ENCODE measurements at places on chromosomes 5 and 9.

DNA sequence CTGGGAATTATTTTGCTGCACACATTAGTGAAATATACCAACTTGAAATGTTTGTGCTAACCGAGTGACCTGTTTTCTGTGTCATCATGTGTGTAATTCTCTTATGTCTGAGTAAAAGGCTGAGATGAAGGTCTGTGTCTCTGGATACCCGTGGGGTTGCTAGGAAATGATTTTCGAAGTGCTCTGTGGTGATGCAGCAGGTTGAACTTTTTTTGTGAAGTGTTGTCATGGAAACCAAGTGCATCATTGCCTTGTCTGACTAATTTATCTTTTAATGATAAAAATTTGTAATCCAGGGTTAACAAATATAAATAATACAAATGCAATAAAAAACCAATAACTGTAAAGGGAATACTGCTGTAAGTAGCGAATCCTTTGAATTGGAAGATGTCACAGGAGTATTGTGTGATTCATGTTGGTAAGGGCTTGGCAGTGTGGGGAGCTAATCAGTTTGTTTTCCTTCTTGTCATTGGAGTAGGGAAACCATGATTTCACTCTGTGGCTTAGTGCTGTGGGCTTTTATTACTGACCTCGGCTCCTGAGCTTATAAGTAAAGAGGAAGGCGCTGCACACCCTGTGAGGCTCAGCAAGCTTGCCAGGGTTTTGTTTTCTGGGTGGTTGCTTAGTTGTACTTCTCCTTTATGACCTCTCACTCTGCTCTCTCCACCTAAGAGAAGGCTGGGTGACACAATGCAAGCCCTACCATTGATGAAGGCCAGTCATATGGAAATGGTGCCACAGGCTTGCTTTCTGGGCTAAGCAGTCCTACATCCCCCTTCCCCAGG is 22.3 kb downstream of the PDE8B start:
- peak; percentile 83 for DNase-seq

DNA sequence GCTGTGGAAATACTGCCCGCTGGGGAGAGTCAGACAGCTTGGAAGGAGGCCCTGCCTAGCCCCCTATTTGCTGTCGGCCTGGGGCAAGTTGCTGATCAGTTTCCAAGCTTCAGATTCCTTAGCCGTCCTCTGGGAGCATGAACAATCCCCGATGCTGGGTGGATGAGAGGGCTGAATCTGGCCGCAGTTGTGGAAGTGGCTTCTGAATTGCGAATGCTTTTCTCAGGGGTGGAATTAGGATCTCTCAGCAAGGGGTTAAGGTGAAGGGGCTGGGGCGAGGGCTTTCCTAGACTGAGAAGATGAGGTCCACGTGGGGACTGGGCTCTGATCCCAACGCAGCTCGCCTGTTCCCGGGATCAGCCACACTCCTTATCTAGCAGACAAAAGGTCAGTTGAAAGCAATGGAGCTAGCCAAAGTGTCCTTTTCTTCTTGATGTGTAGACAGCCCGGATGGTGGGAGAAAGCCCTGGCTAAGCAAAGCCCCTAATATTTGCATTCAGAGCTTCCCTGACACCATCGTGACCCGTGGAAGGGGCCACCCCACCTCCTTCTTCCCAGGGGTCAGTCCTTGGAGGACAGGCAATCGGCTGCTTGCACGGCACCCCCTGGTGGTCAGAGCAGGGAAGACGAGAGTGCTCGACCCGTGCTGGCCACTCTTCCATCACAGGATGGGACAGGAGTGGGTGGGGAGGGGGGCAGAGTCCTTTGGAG is 54.9 kb downstream of the COL15A1 start:
- peak; percentile 56 for DNase-seq

- DNase-seq = peak; percentile 71
These were observed 212.2 kb downstream of the PCSK1 start for GRCh38 chr5:96220610-96221390.

GRCh38 chr9:83199240-83199639 is 136.3 kb upstream of the RASEF start:
- DNase-seq = peak; percentile 24

DNA sequence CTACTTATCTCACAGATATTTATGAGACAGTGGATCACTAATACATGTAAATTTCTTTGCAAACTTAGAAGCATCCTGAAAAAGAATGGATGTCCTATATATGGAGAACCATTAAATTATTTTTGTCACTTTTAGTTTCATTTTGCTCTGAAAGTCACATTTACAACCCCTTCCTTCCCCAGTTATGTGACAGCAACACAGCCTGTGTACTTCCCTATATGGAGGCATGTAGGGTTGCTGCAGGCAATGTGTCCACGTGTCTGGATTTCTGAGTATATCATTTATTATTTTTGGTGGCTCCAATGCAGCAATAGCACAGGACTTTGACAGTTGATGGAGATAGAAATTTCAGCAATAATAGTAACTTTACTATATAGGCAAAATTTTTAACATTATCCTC is 156.4 kb downstream of the ST8SIA4 start:
- DNase-seq = no peak

- no peak for DNase-seq
These were observed 14.4 kb downstream of the GLDC start for GRCh38 chr9:6631207-6631512.

GRCh38 chr9:121645003-121645402 is 6.4 kb upstream of the DAB2IP start:
- no peak for DNase-seq

- DNase-seq = no peak
These were observed 98.5 kb downstream of the GABBR2 start for GRCh38 chr9:98610211-98610610.

DNA sequence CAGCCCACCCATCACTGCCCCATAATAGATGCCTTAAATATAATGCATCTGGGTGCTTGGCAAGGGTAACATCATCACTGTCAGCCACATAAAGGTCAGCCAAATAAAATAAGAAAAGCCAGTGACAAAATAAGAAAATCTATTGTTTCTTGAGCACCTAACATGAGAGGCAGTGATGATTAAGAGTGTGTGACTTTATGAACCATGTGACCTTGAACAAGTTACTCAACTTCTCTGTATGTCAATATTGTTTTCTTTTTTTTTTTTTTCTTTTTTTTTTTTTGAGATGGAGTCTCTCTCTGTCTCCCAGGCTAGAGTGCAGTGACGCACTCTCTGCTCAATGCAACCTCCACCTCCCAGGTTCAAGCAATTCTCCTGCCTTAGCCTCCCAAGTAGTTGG is 98.7 kb downstream of the CDK5RAP2 start:
- DNase-seq = peak; percentile 18

GRCh38 chr9:113888336-113888735 is 12.2 kb downstream of the ZNF618 start:
- DNase-seq = no peak

DNA sequence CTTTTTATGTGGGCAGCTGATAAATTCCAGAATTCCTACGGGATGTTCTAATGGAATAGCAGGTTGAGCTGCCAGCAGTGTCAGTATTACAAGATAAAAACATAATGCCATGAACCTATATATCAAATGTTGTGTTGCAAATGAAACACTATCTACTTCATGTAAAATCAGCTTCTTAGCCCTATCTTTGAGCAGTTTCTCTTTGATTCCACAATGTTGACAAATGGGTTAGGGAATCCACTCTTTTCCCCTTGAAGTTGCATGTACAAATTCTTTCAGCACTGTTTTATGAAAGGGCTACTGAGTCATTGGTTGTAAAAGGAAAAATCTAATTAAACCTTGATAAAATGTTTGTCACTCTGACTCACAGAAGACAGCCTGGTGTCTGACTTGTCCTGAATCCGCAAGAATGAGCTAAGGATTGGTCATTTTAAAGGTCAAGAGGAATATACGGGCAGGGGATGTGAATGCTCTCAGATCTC is 950.6 kb upstream of the NUDT12 start:
- DNase-seq = peak; percentile 85

DNA sequence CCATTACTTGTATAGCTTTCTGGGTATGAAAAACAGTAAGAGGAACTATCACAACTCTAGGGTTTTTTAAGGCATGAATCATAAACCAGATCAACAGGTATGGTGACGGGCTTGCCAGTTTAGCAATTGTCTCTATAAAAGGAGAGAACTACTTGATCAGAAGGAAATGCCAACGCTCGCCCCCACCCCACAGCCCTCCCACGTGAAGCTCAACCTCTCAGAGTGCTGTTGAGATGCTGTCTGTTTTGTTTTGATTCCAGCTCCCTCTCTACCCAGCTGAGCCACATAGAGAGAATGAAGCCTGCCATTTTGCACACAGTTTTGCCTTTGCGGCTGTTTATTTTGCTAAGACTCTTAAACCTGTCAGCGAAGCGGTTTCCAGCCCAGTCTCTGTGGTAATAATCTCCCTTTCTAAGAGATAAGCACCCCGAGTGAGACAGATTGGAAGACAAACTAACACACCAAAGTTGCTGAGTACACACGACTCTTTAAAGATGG is 257.9 kb upstream of the ANKRD55 start:
- DNase-seq = no peak

GRCh38 chr9:134889386-134890154 is 9.0 kb downstream of the FCN2 start:
- DNase-seq = no peak

DNA sequence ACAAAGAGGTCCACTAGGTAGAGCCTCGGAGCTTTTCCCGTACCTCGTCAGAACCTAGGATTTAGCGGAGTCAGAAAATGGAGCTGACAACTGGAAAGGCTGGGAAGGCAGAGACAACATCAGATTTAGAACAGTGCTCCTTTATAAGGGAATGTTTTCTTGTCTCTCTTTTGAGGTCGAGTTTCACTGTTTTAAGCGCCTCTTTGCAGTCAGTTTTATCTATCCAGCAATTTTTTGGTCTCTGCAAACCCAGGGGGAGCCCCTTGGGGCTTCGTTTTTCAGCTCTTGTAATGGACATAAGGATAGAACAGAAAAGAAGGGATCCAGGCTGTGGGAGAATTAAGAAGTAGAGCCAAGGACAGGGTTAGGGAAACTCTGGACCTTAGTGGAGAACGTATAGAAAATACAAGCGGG is 80.5 kb downstream of the FNBP1 start:
- no peak for DNase-seq

DNA sequence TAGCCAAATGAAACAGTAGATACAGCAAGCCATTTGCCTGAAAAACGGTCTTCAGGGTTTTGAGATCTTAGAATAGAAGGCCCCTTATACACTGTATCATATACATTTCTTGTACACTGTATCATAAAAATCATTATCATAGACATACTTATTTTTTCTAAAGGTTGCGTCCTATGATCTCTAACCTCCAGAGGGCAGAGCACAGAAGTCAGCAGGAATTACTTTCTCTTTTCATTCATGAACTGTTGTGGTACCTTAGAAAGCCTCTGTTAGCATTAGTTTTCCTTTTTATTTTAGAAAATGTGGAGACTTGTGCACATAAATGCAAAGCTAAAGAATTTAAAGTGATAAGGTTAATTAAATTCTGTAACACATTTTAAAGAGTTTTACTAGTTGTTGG is 115.4 kb downstream of the OXCT1 start:
- no peak for DNase-seq

GRCh38 chr9:122011818-122012498 is 81.2 kb downstream of the TTLL11 start:
- no peak for DNase-seq

DNA sequence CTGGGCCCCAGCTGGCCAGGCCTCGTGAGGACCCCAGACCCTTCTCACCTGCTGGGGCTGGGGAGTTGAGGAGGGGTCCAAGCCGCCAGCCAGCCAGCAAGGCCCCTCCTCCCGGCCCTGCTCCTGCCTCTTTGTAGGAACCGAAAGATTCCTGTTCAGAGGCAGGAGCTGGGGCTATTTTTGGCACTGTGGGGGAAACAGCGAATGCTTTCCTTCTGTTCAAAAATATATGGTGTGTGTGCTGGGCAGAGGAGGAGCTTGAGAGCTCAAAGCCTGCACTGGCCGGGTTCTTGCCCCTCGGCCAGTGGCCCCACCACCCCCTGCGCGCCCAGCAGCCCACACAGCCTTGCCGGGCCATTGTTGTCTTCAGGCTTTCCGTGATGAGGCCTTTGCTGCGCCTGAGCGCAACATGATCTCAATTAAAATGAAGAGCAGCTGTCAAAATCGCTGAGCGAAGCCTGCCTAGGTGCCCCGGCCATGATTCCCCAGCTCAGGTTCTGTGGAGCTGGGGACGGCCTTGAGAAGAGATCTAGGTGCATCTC is 13.4 kb downstream of the NCS1 start:
- no peak for DNase-seq

DNA sequence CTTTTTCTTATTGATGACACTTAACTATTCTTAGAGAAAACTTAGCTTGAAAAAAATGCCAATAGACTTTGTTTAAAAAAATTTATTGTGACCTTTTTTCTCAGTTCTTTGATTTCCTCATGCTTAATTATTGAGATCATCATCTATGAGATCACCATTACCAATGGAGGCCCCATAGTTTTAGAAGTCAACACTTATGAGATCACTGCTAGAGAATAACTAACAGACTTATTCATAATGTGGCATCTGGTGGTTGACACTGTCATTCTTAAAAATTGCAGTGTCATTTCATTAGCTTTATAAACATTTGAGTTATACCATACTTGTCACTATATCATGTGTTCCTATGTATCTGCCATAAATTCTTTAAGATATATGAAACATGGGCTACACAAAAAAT is 14.9 kb upstream of the FEM1C start:
- DNase-seq = peak; percentile 63

GRCh38 chr9:130912932-130913598 is 16.5 kb upstream of the QRFP start:
- no peak for DNase-seq

- DNase-seq = no peak
These were observed 47.6 kb upstream of the MEGF10 start for GRCh38 chr5:127243011-127243410.

DNA sequence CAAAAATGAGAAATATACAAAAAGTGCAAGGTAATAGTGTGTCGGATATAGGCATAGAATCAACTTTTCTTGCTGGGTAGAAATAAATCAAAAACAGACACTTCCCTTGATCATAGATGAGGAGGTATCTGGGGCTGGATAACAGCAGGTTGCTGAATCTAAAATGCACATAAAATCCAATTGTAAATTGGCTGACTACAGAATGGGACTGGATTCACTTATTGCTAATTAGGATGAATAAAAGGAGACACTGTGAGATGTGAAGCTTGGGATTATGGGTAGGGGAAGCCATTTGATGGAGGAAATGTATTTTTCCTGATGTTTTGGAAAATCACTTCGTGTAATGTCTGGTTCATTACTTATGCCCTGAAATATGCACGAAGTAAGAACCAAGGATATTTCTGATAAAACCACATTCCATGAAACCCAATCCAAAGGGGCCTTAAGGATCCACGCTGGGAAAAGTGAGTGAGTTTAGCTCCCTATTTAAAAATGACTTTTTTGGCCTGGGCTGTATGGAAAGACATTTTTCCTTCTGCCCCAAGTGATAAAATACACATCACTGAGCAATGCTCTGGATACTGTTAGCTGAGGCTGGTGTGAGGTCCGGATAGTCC is 136.1 kb downstream of the MARCHF11 start:
- no peak for DNase-seq
